CD4-positive, alpha-beta T cell treated with Interleukin-17A for 4 hours (primary cell): ENCODE measurements at places on chromosomes 3 and 15.

GRCh38 chr3:65230261-65231139 lies 542.7 kb upstream of the ADAMTS9 start:
- no peak for DNase-seq

GRCh38 chr3:171389491-171389890 lies 70.7 kb downstream of the TNIK start:
- DNase-seq = no peak

DNA sequence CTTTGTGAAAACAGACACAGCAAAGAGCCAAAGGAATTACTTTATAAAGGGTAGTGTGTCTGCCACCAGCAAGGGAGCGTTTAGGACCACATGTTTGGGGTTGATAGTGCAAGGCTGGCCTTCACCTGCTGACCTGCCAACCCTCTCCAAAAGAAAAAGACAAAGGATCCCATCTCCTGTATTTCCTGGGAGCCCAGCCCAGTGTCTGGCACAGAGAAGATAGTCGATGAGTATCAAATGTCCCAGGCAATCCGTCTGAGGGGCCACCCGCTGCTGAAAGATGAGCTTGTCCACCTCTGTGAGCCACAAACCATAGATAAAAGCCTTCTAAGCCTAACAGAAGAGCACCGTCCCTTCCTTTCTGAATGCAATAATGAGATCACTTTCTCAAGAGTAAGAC lies 154.8 kb upstream of the CTNNB1 start:
- no peak for DNase-seq

GRCh38 chr3:73681610-73682009 lies 56.9 kb upstream of the PDZRN3 start:
- DNase-seq = no peak

DNA sequence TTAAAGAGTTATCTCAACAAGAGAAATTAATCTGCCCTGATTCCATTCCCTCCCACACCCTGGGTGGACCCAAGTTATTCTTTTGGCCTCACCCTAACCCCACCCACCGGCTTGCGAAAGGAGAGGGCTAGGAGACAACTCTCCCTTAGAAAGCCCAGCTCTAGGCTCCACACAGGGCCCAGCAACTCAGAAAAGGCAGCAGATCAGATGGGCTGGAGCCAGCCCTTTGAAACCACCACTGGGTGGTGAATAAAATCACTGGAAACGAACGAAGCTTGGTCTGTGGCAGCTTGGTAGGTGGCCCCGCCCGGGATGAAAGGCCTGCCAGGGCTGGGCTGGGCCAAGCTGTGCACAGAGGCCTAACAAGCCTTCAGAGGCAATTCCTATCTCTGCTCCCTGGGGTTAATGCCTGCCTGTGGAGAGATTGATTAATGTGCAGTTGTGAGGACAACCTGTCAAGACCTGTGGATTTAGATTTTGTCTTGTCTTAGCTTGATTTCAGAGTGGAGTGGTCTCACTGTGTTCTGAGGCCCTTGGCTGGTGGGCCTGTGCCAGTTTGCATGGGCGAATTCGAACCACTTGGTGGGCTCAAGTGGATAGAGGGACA lies 38.8 kb downstream of the BHLHE40 start:
- peak; percentile 26 for DNase-seq

GRCh38 chr15:76978522-76979330 lies 16.2 kb upstream of the PSTPIP1 start:
- no peak for DNase-seq

DNA sequence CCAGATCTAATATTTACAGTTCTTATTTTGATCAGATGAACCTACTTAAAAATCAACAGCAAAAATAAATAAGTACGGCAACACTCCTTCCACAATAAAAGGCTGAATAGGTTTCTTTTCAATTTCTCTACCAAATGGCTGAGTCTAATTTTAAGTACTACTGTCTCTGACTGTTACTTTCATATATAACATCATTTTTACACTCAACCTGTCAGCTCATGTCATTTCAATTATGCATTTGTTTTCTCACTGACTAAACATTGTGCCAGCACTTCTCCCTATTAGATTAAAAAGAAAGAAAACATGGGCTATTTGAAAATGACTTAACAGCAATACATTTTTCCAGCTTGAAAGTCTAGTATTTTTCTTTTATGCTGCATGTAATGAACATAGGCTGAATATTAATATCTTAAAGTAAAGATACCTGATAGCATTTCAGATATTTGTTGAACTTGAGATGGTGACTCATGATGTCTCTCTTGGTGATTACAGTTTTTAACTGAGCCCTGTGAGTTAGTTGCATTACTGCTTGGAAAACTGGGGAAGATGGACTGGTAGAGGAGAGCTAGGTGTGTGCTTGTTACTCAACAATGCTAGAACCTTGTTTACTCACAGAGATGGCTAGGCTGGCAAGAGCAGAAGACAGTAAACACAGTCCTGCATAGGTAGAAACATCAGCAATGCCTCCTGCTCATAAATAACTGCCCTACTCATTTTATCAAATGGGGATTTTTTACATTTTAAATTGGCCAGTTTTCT lies 73.9 kb downstream of the PEX5L start:
- no peak for DNase-seq

GRCh38 chr3:53225651-53226050 lies 30.2 kb downstream of the TKT start:
- no peak for DNase-seq

- DNase-seq = no peak
Measured at GRCh38 chr15:53354874-53355273, 404.6 kb downstream of the WDR72 start.

GRCh38 chr3:31903686-31904431 lies 77.2 kb downstream of the OSBPL10 start:
- DNase-seq = no peak

DNA sequence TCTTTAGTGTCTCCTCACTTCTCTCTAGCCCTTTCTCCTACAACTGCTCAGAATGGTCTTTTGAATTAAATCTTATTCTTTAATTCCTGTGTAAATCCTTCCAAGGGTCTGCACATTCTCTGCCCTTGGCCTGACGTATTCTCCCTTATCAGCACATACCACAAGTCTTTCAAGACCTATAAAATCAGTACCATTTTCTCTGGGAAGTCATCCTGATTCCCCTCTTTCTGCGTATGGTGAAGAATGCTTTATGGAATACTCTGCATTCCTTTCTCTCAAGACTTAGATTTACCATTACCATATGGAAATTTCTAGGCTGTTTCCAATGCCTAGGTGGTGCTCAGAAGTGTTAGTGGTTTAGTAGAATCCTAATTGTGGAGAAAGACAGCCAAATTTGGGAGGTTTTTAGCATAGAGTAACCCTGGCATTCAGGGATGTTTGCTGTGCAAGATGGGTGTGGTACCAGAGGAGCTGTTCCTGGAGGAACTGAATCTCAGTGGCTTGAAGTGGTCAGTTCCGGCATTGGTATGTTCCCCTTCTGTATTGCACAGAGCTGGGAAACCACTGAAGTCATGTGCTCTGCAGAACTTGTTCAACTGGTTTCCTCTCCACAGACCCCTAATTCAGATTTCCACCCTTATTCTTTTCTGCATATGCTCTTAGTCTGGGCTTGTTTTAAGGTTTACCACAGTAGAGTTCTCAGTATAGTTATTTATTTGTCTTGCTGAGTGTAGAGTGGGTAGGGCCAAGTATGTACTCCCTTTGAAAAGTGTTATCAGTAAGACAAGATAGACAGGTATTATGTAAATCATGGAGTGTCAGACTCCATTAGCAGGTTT lies 24.5 kb downstream of the IQGAP1 start:
- peak; percentile 20 for DNase-seq

DNA sequence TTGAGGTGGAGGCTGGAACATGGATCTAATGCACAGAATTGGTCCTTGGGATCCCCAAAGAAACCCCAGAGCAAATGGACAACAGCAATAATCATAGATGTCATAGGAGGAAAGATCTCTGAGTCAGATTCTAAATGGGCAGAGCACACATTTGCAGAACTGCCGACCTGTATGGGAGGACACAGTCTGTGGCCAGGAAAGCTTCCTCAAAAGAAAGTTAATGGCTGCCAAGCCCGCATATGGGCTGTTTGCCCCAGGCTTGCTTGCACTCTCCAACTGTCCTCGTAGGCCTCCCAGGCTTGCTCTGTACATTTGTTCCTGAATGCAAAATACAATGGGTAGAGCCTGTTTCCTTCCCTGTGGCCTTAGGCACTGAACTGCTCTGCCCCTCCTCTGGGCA lies 102.0 kb upstream of the PLXNA1 start:
- no peak for DNase-seq

DNA sequence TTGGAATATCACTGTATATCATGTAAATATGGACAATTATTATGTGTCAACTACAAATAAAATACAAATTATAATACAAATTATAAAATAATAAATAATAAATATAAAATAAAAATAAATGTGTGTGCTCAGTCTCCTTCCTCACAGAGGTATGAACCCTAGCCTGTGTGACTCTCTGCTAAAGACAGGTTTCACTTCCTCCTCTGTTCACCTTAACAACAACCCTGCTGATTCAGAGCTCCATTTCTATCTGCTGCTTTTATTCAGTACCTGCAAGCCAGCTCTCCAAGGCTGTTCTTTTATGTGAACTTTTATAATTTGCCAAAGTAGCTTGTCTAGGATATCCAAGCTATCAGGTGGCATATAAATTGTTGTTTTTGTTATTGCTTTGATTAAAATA lies 610.7 kb upstream of the GRM7 start:
- DNase-seq = no peak

- no peak for DNase-seq
Measured at GRCh38 chr3:55405436-55405835, 81.7 kb downstream of the WNT5A start.

GRCh38 chr3:105322570-105323273 lies 44.0 kb upstream of the ALCAM start:
- DNase-seq = no peak

- no peak for DNase-seq
Measured at GRCh38 chr3:70919661-70920060, 607.2 kb upstream of the MDFIC2 start.

DNA sequence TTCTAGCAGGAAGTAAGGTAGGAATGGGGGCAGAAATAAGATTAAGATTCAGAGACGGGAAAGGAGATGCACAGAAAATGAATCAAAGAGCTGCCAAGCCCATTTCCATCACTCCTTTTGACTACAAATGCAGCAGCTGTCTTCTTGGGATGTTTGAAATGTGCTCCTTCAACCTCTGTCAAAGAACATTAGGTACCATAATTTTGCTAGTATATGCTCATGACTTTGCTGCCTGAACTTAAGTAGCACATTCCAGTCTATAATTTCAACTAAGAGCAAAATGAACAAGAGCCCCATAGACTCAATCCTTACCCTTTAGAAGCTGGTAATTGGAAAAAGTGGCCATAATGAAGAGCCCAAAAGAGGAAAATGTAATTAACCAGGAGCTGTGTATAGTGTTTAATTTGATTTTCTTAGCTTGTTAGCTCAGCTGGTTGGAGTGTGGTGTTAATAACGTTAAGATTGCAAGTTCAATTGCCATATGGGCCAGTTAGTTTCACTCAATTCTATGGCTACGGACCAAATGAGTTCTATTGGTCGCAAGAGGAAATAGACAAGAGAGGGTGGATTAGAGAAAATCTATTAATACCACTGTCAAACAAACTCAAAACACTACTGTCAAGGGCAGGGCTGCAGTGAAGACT lies 349.9 kb downstream of the ZBBX start:
- no peak for DNase-seq

DNA sequence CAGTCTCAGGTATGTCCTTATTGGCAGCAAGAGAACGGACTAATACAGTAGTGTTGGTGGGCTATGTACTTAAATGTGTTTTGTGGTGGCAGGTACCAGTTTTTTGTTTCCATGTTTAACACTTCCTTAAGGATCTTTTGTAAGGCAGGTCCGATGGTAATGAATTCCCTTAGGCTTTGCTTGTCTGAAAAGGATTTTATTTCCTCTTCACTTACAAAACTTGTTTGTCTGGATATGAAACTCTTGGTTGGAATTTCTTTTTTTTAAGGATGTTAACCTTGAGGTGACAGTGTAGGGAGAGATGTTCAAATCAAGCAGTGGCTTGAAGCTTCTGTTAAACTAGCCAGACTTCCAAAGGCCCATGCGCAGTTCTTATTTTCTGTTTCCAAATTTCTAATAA lies 122.2 kb upstream of the FGF7 start:
- DNase-seq = no peak

- DNase-seq = peak; percentile 6
Measured at GRCh38 chr15:89196994-89197393, 24.4 kb downstream of the RLBP1 start.

DNA sequence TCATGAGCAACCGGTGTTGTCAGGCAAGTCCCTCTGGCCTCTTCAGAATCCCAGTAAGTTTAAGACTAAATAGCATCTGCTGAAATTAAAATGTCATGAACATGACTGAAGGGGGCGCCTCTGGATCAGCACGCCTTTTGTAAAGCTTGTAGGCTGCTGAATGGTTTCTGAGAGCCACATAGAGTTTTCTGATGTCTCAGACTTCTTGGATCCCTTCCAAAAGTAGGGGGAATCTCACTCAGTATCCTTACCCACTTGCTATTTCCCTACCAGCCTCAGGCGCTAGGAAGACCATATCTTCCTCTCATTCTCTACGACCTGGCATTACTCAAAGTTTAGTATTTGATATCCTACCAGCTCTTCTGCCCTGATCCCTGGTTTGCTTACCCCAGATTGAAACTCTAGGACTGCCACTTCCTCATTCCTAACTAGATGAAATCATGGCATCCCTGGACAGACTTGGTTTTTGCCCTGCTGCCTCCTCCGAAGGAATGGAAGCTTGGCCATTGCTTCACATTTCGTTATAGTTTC lies 62.7 kb upstream of the CD47 start:
- peak; percentile 69 for DNase-seq

- no peak for DNase-seq
Measured at GRCh38 chr3:64860536-64860870, 172.7 kb upstream of the ADAMTS9 start.

- DNase-seq = peak; percentile 85
Measured at GRCh38 chr3:13461169-13462124, 18.7 kb upstream of the HDAC11 start.

DNA sequence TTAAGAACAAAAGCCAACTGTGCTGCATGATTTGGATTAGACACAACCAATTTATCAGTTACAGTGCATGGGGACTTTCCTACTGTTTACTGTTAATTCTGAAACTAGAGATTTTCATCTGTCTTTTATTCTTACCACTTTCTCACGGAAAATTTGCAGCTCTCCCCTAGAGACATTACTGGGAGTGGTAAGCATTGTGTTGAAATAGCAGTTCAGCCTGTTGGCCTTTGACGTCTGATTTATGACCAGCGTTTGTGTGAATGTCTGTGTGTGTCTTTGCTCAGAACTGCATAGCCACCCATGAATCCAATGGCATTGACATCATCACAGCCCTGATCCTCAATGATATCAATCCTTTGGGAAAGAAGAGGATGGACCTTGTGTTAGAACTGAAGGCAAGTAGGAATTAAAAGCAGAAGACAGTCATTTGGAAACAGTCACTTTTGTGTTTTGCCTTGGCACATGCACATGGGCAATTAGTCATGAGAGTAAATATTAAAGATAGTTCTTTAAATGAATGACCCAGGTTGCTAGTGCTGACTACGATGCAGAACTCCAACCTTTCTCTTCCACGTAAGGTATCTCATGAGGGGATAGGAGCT lies 202.2 kb upstream of the BHLHE40 start:
- DNase-seq = no peak

- no peak for DNase-seq
Measured at GRCh38 chr15:88791637-88792036, 11.6 kb upstream of the ACAN start.

GRCh38 chr15:39593656-39594445 lies 13.0 kb downstream of the THBS1 start:
- DNase-seq = peak; percentile 52
